MCF 10A (cell line): ENCODE measurements at places on chromosomes 5 and 9.

GRCh38 chr9:78196258-78196657, 39.6 kb upstream of the CEP78 start:
- no peaks in the 10 kb centered on the region for H3K4me1 ChIP-seq
- peaks cover 13% of the 10 kb centered on the region for H3K27me3 ChIP-seq
- DNase-seq, result no peak
- no peaks in the 10 kb centered on the region for H3K36me3 ChIP-seq
- no peak overlapping the region for H3K27ac ChIP-seq

GRCh38 chr5:14174230-14174636, 31.1 kb downstream of the TRIO start:
- peaks cover 45% of the 10 kb centered on the region for H3K4me1 ChIP-seq
- peak overlapping the region; percentile 90 for H3K27ac ChIP-seq
- no peaks in the 10 kb centered on the region for H3K27me3 ChIP-seq
- no peaks in the 10 kb centered on the region for H3K36me3 ChIP-seq
- H3K4me3 ChIP-seq, result no peak overlapping the region

DNA sequence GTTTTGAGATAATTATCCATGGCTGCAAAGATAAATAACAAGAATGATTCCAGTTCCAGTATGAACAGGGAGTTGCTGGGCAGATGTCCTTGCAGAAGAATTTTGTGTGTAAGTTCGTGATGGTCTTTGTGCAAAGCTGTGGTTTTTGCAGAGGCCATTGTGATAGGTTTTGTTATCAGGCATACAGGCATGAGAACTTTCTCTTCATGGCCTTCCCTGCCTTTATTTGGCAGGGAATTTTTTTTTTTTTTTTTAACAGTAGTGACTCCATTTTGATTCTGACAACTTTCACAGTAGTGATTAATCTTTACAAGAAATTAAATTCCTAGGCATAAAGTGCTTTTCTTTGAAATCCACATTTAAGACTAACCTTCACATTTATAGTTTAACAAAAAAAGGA, 1999.5 kb upstream of the CDH6 start:
- peaks cover 11% of the 10 kb centered on the region for H3K4me1 ChIP-seq
- no peak overlapping the region for H3K27ac ChIP-seq
- no peak overlapping the region for H3K4me3 ChIP-seq
- H3K27me3 ChIP-seq, result no peaks in the 10 kb centered on the region
- DNase-seq, result no peak

DNA sequence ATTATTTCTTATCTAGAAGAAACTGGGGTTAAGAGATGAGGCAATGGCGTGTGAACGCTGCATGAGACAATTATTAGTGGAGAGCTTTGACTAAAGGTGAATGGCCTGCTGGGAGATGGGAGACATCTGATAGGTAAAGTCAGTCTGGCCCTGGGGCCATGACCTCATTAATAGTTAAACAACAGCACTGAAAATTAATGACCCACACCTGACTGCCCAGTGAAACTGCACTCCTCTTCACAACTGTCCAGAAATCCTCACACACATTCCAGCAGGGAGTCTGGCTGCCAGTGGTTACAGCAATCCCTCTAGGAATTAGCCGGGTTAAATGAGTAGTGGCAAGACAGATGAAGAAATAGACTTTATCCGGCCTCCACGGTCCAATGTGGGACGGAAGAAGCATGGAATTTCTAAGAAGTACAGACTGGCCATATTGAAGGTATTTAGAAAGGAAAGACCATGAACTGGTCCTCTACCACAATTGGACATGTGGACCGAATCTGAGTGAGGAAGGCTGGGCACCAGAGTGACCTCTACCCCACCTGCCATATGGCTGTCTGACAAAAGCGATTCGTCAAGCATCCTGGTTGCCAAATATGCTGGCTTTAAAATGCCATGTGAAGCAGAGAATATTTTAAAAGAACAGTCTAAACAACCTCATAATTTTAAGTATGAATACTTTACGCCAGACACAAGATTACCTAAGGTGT, 138.4 kb downstream of the EFNA5 start:
- DNase-seq, result no peak
- H3K27me3 ChIP-seq, result no peaks in the 10 kb centered on the region
- H3K4me3 ChIP-seq, result no peak overlapping the region
- H3K36me3 ChIP-seq, result peaks cover 5% of the 10 kb centered on the region
- H3K4me1 ChIP-seq, result peaks cover 27% of the 10 kb centered on the region

DNA sequence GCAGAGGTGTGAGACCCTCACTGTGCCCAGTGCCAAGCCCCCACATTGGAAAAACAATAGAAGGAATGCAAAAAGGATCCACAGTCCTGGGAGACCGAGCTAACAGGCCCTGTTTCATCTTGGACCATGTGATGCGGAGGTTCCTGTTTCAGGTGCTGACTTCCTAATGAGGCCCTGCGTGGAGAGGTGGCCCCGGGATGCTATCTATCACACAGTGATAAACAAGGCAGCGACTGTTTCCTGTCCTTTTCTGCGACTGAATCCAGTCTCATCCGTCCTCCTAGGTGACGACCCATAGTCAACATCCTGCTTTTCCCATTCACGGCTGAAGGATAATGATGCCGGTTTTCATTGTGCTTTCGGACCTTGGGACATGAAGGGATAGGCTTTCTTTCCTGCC, 56.4 kb upstream of the BOD1 start:
- peaks cover 7% of the 10 kb centered on the region for H3K4me1 ChIP-seq
- no peak overlapping the region for H3K4me3 ChIP-seq
- no peak for DNase-seq
- H3K36me3 ChIP-seq, result no peaks in the 10 kb centered on the region
- H3K27ac ChIP-seq, result no peak overlapping the region

- no peak overlapping the region for H3K4me3 ChIP-seq
- DNase-seq, result no peak
- no peaks in the 10 kb centered on the region for H3K27me3 ChIP-seq
- H3K27ac ChIP-seq, result no peak overlapping the region
- H3K4me1 ChIP-seq, result no peaks in the 10 kb centered on the region
These were observed 146.3 kb downstream of the ZCCHC7 start for GRCh38 chr9:37266630-37267029.

GRCh38 chr9:113137196-113138168, 13.3 kb upstream of the SLC31A2 start:
- DNase-seq, result no peak
- no peak overlapping the region for H3K27ac ChIP-seq
- H3K4me3 ChIP-seq, result no peak overlapping the region
- H3K36me3 ChIP-seq, result no peaks in the 10 kb centered on the region
- H3K4me1 ChIP-seq, result no peaks in the 10 kb centered on the region

DNA sequence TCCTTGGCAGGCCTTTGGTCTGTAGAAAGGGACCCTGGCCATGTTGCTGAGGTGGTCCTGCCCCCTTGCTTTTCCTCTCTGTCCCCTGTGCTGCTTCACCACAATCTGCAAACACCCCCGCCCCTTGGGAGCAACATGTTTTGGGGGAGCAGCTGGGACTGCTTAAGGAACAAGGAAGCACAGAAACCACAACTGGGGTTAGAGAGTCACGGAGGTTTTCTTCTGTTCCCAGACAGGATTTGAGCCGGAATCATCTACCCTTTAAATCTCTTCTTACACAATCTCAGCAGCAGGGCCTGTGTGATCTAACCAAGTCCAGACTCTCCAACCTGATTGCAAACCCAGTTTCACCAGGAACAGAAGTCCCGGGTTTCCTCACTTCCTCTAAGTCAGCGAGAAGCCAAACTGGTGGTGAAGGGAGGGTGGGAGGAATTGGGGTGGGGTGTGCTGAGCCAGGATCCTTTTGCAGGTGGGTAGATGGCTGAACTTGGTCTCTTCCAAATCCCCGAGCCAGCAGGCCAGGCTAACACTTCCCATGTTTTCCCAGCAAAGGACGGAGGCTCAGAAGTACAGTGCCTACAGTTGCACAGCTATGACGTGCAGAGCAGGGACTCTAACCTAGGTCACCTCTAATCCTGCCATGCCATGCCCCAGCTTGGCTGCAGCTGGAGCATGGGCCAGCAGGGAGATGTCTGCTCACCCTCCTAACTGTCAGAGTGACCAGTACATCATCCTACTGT, 25.0 kb downstream of the SH3PXD2B start:
- H3K27ac ChIP-seq, result peak overlapping the region; percentile 20
- no peaks in the 10 kb centered on the region for H3K27me3 ChIP-seq
- DNase-seq, result peak; percentile 52
- H3K36me3 ChIP-seq, result peaks cover 35% of the 10 kb centered on the region

DNA sequence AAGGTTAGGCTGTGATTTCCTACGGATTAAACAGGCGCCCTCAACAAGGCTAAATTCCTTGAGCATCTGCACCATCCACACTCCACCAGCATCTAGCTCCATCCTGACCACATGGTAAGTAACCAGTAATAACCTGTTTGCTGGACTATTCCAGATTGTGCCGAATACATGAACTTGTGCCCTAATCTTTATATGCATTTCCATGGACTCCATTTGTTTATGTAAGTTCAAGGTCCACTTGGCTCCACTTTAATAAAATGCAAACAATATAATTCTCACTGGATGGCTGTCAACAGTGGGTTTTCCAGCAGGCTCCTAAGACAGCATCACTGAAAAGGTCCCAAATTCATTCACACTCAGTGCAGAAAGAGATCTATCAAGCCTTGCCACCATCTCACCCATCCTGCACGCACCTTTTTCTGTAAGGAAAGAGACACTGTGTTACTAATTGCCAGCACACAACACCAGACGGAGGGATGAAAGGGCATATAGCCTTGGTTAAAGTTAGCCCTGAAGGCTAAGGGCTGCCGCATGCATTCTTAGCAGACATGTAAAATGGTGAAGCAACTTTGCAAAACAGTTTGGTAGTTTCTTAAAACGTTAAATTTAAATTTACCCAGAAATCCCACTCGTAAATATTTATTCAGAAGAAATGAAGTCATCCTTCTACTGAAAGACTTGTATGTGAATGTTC, 88.7 kb downstream of the GLIS3 start:
- no peak overlapping the region for H3K4me3 ChIP-seq
- H3K36me3 ChIP-seq, result no peaks in the 10 kb centered on the region
- no peaks in the 10 kb centered on the region for H3K27me3 ChIP-seq
- no peak for DNase-seq
- H3K27ac ChIP-seq, result no peak overlapping the region
- no peaks in the 10 kb centered on the region for H3K4me1 ChIP-seq

GRCh38 chr5:176619203-176619568, 9.2 kb upstream of the GPRIN1 start:
- no peak overlapping the region for H3K4me3 ChIP-seq
- H3K4me1 ChIP-seq, result peaks cover 16% of the 10 kb centered on the region
- DNase-seq, result no peak
- H3K27me3 ChIP-seq, result peaks cover 39% of the 10 kb centered on the region
- no peaks in the 10 kb centered on the region for H3K36me3 ChIP-seq

- no peaks in the 10 kb centered on the region for H3K27me3 ChIP-seq
- peak; percentile 44 for DNase-seq
- H3K27ac ChIP-seq, result no peak overlapping the region
- H3K4me1 ChIP-seq, result no peaks in the 10 kb centered on the region
- no peaks in the 10 kb centered on the region for H3K36me3 ChIP-seq
These were observed 145.7 kb upstream of the DAB2 start for GRCh38 chr5:39570403-39571027.

DNA sequence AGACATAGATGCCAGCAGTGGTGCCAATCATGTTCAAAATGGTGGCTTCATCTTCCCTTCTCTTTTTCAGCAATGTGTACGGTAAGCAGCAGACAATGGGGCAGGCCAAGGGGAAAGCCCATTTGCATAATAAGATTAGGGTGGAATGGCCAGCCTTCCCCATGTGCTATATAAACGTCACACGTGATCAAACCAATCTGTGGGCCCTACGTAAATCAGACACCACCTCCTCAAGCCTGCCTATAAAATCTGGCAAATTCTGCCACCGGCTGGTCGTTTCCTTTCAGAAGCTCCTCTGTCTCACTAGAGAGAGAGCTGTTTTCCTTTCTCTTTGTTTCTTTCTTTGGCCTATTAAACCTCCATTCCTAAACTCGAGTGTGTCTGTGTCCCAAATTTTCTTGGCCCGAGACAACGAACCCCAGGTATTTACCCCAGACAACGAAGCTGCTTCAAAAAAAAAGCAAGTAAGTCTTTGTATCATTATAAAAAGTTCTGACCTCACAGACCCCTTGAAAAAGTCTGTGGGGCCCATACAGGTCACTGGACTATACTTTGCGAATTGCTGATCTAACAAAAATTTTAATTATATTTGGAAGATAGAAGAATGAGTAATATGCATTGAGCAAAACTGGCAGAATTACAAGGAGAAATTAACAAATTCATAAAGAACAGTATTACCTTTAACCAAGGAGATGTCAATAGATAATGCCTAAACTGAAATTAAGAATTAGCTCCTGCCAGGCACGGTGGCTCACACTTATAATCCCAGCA, 15.2 kb downstream of the ZBTB5 start:
- H3K4me3 ChIP-seq, result no peak overlapping the region
- no peak overlapping the region for H3K27ac ChIP-seq
- peaks cover 19% of the 10 kb centered on the region for H3K4me1 ChIP-seq
- H3K27me3 ChIP-seq, result no peaks in the 10 kb centered on the region
- DNase-seq, result no peak
- H3K36me3 ChIP-seq, result peaks cover 44% of the 10 kb centered on the region

DNA sequence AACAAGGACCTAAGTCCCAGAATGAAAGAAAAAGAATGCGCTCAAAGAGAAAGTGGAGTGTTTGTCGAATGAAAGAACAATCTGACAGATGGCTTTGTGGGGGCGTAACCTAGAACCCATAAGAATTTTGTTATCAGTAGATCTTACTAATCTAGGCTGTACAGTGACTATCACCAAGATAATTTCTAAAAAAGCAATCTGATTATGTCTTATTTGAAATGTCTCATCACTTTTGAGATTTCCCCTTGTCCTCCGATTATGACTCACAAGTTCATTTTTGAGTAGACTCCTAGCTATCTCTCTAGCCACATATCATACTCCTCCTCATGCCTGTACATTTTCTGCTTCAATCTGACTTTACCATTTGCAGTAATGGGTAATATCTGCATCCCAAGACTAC, 135.6 kb upstream of the SMARCA2 start:
- DNase-seq, result no peak
- no peaks in the 10 kb centered on the region for H3K4me1 ChIP-seq
- no peak overlapping the region for H3K27ac ChIP-seq
- H3K4me3 ChIP-seq, result no peak overlapping the region

DNA sequence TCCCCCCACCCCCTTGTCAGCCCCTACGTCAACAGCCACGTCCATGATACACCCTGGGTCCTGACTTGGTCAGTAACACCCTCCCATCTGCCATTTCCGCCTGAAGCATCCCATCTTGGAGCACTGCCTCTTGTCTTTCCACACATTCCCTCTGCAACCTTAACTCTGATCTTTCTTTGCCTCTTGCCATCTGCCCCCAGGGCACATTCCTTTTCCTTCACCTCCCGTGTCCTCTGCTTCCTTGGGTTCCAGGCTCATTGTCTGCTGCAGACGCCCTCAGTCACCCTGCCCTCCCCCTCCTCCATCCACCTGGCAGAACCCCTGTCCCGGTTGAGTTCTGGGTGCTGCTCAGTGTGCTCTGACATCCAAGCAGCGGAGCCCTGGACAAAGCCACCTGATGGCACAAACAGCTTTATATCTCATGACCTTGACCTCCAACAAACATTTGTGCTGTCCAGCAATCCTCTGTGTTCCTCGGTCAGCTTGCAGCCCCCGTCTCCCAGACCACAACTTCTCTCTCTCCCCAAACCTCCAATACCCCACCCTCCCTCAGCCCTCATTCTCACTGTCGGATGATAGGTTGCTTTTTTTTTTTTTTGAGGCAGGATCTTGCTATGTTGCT, 97.7 kb upstream of the IER5L start:
- peaks cover 46% of the 10 kb centered on the region for H3K4me1 ChIP-seq
- no peak overlapping the region for H3K27ac ChIP-seq
- H3K36me3 ChIP-seq, result peaks cover 12% of the 10 kb centered on the region
- H3K4me3 ChIP-seq, result no peak overlapping the region
- H3K27me3 ChIP-seq, result no peaks in the 10 kb centered on the region
